ENCODE measurements at places on chromosomes 4 and X.

DNA sequence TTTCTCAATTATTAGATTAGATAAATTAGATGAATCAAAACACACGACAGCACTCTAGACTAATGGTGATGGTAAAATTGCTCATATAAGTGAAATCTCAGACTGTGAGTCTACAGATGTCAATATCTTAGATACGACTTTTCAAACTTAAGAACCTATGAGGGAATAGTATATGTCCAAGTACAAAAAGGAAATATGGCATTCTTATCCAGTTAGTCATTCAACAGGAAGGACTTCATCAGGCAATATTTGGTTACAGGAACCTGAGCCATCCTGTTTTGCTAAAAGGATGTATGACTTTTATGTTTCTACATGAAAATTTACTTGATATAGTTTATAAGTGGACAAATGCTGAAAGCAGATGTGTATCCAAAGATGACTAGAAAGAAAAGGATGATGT, 107.0 kb downstream of the CT47B1 start:
- DNase-seq = no peak

- DNase-seq = no peak
Measured at GRCh38 chr4:137509855-137510282, 22.4 kb downstream of the PCDH18 start.

DNA sequence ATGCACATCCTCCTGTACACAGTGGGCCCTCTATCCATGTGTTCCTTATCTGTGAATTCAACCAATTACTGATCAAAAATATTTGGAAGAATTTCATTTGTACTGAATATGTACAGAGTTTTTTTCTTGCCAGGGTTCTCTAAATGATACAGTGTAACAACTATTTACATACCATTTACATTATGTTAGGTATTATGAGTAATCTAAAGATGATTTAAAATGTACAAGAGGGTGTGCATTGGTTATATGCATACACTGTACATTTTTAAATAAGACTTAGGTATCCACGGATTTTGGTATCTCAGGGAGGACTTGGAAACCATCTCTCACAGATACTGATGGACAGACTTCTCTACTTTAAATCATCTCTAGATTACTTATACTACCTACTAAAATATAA, 1333.9 kb downstream of the PCDH18 start:
- no peak for DNase-seq

GRCh38 chr4:138958519-138958918, 57.1 kb upstream of the NOCT start:
- no peak for DNase-seq

GRCh38 chr4:75042601-75043208, 109.8 kb downstream of the PARM1 start:
- no peak for DNase-seq

GRCh38 chr4:2298532-2298991, 36.7 kb upstream of the MXD4 start:
- no peak for DNase-seq

DNA sequence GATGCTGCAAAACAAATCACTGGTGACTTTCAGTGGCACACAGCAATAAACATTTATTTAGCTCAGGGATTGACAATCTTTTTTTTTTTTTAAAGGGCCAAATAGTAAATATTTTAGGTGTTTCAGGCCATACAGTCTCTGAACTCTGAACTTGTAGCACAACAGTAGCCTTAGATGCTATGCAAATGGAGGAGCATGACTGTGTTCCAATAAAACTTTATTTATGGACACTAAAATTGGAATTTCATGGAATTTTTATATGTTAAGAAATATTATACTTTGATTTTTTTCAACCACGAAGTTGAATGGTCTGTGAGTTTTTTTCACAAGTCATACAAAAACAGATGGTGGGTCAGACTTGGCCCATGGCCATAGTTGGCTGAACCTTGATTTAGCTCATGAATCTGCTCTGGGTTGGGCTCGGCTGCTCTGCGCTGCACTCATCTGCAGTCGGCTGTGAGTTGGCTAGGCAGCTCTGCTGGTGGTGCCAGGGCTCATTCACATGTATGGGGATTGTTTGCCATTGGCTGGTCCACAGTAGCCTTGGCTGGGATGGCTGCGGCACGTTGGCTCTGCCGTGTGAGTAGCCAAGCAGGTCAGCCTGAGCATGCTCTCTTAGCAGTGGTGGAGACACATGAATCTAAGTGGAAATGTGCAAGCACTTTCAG, 231.7 kb upstream of the PGRMC2 start:
- no peak for DNase-seq

DNA sequence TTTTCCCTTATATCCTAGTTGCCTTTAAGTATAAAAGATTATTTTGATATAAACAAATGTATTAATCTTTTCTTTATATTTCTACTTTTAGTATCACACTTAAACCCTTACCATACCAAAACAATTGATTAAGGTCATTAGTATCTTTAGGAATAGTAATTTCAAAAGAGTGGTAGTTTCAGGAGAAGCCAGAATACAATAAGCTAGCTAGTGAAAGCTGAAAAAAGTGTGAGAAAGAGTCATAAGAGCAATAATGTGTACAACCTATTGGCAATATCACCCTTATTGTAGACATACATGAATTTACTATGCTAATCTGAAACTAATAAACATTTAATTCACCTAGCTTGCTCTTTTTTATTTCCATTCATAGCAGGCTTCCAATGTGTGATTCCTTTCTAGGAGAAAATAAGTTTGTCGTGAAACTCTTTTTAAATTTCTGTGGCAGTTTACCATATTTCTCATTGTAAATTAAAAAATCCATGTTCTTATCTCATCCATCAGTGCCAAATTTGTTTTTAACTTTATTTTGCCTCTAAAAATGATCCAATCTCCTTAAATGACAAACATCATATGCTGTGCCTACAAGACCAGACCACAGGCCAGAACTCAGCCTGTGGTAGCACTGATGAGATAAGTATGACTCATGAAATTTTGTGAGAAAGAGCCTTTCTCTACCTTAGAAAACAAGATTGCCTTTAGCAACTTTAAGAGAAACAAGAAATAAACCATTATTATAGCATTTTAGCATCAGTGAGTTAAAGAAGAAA, 8.1 kb downstream of the NEK1 start:
- DNase-seq = no peak

GRCh38 chr4:82789025-82789776, 9.4 kb downstream of the SCD5 start:
- DNase-seq = no peak

GRCh38 chr4:77095101-77095821, 19.5 kb upstream of the CCNI start:
- peak; percentile 40 for DNase-seq

- DNase-seq = no peak
Measured at GRCh38 chr4:67886281-67886680, 2.5 kb upstream of the TMPRSS11D start.

DNA sequence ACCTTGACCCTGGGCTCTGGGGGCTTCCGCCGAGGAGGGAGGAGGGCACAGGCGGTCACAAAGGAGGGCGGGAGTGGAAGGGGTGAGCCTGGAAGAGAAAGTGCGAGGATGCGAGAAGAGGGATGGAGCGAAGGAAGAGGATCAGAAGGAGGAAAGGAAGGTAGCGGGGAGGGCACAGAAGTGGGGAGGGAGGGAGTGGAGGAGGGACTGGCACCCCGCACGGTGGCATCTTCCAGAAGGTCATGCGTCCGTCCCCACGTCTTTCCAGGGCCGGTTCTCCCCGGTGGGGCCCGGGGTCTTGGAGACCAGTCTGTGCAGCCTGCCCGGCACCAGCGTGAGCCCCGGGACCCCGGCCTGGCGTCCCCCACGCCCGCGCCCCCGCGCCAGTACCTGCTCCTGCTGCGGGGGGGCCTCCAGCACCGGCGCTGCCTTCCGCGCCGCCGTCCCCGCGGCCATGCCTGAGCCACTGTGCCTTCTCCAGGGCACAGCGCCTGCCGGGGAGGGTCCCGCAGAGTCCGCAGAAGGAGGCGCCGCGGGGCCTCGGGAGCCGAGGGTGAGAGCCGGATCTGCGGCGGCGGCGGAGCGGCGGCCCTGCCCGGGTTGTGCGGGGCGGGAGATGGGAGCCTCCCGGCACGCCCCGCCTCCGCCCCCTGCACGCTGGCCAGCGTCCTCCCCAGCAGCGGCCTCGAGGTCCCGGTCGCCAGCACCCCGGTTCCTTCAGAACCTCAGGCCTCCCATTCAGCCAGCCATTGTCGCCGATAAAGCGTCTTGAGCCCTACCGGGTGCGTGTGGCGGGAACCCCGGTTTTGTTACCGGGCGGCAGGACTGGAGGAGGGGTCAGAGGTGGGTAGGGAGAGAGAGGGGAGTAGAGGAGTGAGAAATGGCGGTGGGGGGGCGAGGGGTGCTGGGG, at the start of gene RNF175:
Gene RNF175, minus strand, starts transcription at position 618 of the 910 bp plus-strand sequence. Its CDS starts 162 bp downstream, at position 456.
- DNase-seq = no peak

- peak; percentile 48 for DNase-seq
Measured at GRCh38 chr4:87679449-87680169, 29.5 kb downstream of the DMP1 start.

GRCh38 chrX:138908577-138908976, 197.1 kb upstream of the FGF13 start:
- no peak for DNase-seq

- no peak for DNase-seq
Measured at GRCh38 chrX:39756086-39756883, 341.5 kb downstream of the BCOR start.

GRCh38 chr4:26268246-26268645, 52.6 kb upstream of the RBPJ start:
- no peak for DNase-seq

DNA sequence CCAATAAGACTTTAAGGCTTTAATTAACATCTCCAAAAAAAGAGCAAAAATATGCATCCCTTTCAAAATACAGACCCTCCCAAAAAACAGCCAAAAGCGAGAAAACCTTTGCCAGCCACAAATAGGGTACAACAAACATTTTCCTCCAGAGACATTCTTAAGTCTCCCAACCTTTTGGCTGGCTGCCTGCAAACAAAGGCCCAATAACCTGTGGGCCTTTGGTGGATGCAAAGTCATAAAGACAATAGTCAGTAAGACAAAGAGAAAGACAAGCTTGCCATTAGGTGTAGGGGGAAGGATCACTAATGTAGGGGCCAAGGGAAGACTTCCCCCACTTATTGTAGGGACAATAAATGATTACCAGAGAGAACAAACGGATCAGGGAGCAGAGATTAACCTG, 215.5 kb upstream of the ZFP42 start:
- DNase-seq = no peak

- no peak for DNase-seq
Measured at GRCh38 chrX:108036298-108036973, 8.4 kb upstream of the VSIG1 start.

DNA sequence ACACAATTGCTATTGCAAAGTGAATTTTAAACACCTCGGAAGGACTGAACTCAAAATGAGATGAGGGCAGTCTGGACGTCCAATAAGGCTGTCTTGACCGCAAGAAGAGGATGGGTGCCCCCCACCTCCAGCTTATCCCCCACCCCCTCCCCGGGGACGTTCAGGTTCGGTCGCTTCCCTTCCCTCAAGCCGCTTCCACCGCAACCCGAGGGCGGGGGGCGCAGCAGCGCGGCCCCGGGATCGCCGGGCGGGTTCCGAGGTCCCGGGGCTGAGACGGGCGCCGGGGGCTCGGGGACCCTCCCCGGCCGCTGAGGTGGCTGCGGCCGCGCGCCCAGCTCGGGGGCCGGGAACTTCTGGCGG, 480 bp downstream of the USP46 start:
- no peak for DNase-seq

- no peak for DNase-seq
Measured at GRCh38 chrX:1385253-1386223, 6.4 kb downstream of the SLC25A6 start.

DNA sequence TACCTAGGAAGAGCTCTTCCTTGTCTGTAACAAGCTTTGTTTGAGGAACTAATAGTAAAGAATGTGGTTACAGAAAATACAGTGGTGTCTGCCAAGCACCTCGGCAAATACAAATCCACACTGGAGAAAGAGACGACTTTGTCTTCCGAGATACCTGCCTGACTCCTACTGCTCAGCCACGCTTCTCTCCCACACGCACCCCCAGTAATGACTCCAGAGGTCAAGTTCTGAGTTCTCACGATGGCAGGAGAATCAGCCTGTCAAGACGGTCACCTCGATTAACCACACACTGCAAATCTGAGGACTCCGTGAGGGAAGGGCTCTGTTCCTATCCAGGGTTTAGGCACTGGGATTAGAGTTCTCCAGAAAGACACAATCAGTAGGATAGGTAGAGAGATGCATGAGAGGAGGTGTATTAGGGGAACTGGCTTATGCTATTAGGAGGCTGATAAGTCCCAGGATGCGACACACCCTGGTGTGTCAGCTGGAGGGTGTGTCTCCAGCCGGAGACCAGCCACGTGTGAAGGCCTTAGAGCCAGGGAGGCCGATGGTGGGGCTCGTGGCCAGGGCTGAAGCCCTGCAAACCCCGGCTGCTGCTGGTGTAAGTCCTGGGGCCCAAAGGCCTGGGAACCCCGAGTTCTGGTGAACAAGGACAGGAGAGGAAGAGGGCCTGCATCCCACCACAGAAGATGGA, 8.4 kb upstream of the TRIML2 start:
- no peak for DNase-seq

GRCh38 chrX:470686-471085, 84.0 kb upstream of the PPP2R3B start:
- no peak for DNase-seq

DNA sequence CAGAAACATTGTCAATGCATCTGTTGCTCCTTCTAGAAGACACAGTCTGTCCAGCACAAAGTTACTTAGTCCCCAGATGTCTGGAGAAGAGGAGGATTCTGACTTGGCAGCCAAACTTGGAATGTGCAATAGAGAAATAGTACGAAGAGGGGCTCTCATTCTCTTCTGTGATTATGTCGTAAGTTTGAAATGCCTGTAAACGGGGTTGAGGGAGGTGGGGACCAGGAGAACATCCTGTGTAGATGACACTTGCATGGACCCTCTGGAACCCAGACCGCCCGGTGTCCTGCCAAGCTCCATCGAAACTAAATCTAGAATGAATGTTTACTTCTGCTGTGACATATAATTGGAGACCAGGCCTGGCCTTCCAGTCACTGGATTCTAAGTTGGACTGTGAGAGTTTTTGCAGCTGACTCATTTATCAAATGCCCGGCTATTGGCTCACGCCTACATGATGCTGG, 45.0 kb upstream of the MSANTD1 start:
- no peak for DNase-seq

DNA sequence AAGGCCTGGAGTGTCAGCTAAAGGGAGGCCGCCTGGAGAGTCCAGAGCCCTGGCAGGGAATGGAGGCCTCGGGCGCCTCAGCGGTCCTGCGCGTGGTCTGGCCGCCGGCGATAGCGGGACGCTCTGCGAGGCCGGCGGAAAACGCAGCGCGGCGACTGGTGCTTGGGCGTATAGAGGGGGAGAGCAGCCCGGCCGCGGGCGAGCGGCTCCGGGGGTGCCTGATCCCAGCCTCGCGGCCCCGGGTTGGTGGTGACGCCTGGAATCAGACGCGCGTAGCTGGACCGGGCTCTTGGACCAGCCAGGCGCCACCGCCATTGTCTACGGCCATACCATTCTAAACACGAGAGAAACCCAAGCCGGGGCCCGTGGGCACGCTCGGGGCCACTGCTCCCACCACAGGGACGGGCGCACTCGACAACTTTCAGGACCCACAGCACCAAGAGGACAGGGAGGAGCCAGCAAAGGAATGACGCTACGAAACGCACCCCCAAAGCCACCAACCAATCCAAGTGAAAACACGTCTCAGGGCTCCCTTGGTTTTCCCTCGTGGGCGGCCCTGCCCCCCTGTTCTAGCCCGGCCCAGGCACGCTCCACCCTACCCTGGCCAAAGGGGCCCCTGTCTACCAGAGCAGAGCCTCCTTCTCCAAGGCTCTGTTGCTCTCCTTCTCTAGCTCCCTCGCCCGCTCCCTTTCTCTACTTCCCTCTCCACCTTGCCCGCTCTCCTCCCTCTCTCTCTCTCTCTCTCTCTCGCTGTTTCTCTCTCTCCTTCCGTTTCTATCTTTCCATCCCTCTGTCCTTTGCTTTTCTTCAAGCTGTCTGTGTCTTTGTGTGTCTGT, 7.8 kb downstream of the FRG2 start:
- no peak for DNase-seq

Data from nucleus accumbens (tissue), 56 donors.